ENCODE measurements at places on chromosomes 5 and 9.

DNA sequence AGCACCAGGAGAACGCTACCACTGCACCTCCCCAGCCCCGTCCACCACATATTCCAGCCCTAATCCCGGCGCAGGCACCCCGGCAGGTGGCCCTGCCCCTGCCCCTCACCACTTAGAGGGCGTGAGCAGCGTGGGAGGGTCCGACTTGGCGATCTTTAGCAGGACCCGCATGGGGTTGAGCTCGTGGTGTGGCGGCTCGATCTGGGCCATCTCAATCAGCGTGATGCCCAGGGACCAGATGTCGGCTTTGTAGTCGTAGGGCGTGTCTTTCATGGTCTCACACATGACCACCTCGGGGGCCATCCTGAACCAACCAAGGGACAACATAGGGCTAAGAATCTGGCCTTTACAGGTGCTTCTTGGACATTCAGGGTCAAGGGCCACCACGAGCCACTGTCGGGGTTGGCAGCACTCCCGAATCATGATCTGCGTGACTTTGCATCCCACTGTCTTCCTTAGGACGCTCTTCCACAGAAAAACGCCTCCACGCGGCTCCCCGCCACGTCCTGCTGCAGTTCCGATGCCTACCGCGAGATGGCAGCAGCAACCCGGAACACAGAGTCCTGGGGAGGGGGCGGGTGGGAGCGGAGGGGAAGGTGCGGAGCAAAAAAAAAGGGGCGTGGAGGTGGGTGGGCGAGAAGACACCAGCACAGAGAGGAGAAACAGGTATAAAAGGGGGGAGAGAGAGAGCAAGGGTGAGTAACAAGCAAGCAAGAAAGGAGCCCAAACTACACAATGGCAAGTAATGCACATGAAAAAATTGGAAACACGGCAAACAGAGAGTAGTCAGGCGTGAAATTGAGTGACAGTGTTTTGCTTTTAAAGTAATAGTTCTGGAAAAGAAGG is 81.3 kb downstream of the STK10 start:
- DNase-seq, result no peak

DNA sequence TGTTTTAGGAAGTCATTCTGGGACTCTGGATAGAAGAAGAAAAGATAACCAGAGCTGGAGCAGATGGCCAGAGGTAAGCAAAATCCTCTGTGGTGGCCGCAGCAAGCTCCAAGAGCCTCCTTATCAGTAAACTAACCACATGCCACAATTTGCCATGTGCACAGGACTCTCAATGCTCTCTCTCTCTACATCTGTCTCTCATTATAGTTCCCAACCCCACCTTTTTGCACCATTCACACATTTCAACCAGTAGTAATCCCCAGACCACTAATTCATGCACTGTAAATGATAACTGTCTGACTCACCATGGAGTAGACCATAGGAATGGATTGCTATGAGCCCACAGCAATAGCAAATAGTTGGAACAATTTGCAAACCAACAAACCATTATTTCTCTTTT is 526.1 kb downstream of the TLR4 start:
- DNase-seq, result no peak

GRCh38 chr5:135454946-135455345 is 2.8 kb upstream of the TIFAB start:
- no peak for DNase-seq

DNA sequence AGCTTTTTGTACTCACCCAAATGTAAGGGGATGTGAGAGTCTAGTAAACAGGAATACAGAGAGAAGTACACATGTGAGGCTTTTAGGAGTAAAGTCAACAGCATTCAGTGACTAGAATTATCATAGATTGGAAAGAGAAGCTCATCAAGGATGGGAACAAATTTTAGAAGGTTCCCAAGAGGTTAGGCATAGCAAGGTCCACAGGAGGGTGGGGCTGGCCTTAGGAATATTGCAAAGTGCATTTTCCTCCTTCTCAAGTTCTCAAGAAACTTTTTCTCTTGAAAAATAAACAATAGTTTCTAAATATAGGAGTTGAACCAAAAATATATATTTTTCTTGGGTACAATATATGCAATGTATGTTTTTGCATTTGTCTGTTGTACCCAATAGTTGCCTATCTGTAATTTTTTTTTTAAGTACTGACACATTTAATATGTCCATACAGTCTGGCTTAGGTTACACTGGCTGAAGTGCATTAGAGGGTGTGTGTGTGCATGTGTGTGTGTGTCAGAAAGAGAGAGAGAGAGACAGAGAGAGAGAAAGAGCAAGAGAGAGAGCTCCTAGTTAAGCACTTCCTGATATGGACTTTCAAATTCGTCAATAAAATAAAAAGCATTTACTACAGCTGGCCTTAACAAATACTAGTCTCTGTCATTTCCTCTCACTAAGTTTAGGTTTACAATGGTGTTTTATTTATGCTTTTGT is 62.2 kb downstream of the SNX18 start:
- DNase-seq, result no peak
